ENCODE measurements at places on chromosomes 2 and 18.

GRCh38 chr2:147100406-147101035 lies 744.3 kb upstream of the ACVR2A start:
- no peak for DNase-seq

DNA sequence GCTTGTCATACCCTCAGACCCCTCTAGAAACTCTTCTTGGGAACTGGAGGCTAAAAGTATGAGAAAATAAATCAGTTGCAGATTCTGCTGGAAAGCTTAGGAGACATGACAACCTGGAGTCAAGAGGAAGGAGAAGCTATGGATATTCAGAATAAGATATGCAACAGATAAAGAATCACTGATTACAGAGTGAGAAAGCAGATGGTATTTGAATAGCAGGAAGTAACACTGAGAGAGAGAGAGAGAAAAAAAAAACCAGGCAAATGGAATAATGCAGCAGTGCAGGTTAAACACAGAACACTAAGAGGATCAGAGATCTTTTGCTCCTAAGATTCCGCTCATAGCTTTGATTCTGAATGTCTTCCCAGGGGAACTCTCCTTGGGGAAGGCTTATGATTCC lies 1284.1 kb upstream of the NXPH2 start:
- DNase-seq: no peak

GRCh38 chr2:234488913-234489451 lies 7.9 kb downstream of the ARL4C start:
- DNase-seq: peak; percentile 51

- no peak for DNase-seq
These were observed 342.3 kb upstream of the MYT1L start for GRCh38 chr2:2673406-2673805.

DNA sequence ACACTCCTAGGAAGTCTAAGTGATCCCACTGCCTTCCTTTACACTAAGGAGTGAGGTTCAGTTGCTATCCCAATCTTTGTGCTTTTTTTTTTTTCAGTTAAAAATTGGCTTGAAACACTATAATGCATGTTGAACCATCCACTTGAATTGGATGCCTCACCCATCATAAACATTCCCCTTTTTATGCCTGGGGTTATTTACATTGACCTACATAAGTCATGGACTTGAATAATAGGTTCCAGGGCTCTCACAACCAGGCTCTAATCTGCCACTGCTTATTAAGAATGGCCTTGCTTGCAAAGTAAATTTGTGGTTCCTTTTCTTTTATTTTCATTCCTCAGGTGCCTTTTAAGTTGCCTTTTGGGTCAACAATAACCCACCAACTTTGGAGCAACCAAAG lies 236.1 kb upstream of the MEIS1 start:
- DNase-seq: no peak

- DNase-seq: no peak
These were observed 46.7 kb upstream of the BARD1 start for GRCh38 chr2:214856137-214856536.

DNA sequence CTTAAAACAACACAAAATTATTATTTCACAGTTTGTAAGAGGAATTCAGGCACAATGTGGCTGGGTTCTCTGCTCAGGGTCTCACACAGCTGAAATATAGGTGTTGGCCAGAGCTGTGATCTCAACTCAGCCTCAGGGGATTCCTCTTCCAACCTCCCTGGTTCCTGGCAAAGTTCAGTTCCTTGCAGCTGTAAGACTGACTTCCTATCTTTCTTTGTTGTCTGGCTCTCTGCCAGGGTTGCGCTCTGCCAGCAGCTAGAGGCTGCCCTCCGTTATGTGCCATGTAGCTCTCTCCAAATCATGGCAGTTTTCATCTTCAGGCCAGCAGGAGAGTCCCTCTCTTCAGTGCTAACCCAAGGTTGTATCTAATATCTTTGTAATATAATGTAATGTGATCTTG lies 272.5 kb upstream of the KCNJ3 start:
- no peak for DNase-seq

GRCh38 chr18:12314591-12315305 lies 6.7 kb downstream of the TUBB6 start:
- DNase-seq: no peak

DNA sequence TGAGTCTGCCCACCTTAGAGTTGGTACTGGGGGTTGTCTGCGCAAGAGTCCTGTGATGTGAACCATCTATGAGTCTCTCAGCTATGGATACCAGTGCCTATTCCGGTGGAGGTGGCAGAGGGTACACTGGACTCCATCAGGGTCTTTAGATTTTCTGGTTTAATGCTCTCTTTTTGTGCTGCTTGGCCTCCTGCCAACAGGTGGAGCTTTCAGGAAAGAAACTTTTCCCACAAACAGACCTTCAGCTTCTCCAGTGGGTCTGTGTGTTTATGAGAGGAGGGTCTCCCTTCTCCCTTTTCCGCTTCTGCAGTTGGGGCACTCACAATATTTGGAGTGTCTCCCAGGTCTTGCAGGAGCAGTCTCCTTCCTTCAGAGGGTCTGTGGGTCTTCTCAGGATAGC lies 1721.9 kb upstream of the SLC39A10 start:
- no peak for DNase-seq

- DNase-seq: no peak
These were observed 235.8 kb downstream of the SEPTIN10 start for GRCh38 chr2:109377976-109378375.

- DNase-seq: no peak
These were observed 79.7 kb downstream of the KYNU start for GRCh38 chr2:142957144-142957543.

DNA sequence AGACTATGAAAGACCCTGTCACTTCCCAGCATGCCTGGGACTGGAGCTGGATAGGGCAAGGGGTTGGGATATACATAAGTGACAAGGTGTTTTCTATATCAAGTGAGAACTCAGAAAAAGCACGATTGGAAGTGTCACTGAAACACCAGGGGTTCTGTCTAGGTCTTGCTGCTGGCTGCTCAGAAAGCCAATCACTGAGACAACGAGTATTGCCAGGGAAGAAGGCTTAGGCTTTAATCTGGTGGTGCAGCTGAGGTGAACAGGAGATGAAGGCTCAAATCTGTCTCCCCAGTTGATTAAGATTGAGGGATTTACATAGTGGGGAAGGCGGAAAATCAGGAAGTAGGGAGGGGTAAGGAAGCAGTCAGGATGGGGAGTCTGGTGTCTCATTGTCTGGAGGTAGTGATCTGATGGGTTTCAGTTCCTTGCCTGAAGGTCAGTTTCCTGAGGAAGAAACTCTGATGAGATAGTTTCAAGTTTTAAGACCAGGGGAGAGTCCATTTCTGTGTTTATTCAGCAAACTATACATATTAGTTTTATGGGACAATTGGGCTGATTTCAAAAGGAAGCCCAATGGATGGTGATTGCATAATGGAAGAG lies 3.5 kb upstream of the C2orf74 start:
- no peak for DNase-seq

DNA sequence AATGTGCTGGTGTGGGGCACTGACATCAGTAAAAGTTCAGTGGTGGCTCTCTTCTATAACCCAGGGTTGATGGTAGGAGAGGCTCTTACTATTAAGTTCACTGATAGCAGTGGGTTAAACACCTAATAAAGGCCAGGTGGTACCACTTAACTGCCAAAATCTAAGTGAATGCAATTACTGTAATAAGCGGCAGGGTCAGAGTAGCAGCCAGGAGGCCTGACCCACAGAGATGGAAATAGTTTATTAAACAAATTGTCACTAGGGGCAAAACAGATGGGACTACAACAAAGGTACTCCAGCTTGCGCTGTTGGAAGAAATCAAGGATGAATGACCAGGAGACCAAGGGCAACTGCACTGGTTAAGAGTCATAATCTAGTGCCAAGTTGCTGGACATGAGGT lies 26.6 kb downstream of the ZSWIM2 start:
- no peak for DNase-seq

- no peak for DNase-seq
These were observed 16.2 kb upstream of the GLS start for GRCh38 chr2:190864375-190864774.

All from GM19239 (cell line).